GOT3 (cell line): ENCODE measurements at places on chromosomes 3 and 15.

DNA sequence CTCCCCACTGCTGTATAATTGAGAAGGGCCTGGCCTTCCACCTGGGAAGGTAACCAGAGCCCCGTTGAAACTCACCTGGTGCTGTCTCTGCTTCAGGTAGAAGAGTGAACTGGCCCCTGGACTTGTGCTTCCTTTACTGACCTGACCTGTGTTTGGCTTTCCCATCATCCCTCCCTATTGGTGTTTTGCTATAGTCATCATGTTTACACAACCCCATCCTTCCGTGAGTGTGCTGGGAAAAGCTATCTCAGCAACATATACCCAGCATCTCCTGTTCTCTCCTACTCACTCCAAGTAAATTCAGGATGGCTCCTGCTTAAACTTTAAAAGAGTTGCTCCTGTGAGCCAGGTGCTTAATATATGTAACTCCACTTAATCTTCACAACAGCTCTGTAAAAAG, 77.2 kb upstream of the TSC22D2 start:
- no peak for DNase-seq

- no peak for DNase-seq
Observed at GRCh38 chr15:72166716-72167417, 30.7 kb downstream of the GRAMD2A start.

DNA sequence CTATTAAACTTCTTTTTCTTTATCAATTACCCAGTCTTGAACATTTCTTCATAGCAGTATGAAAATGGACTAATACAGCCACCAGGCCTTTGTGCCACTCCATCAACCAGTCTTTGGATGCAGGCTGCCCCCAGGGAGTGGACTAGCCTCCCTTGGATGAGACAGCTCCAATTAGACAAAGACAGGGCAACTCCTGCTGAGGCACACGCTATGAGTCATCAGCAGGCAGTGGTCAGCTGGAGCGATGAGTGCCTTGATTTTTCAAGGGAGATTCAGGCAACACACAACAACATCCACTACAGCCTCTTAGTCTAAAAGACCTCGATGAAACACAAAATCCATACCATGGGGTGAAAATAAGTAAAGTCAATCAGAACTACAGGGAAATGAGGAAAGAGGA, 160.1 kb downstream of the ARRDC4 start:
- no peak for DNase-seq

GRCh38 chr3:42276141-42277132, 10.5 kb upstream of the CCK start:
- DNase-seq, result no peak

DNA sequence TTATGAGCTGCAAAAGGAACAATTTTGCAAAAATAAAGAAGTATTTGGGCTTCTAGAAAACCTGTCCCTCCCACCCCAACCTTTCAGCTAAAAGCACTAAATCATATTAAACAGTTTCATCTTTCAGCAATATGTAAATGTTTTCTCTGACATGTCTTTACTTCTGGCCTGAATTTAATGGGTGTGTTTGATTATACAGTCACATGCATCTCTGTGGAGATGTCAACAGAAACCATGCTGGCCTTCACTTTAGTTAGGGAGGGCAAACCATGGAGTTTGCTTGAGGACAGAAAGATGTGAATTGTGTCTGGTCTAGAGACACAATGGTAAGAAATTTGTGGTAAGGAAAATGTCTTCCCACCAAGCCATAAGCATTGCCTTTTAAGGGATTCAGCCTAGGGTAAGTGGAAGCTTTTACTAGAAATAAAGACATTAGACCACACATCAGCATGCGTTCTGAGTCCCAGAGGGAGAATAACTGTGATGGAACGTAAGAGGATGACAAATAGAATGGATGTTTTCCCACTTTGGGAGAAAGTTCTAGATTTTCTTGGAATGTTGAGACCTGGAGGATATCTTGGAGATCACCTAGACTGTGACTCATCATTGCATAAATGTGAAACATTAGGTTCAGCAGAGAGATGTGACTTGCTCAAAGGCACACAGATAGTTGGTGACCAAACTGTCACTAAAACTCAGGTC, 68.9 kb downstream of the ST8SIA2 start:
- DNase-seq, result no peak

DNA sequence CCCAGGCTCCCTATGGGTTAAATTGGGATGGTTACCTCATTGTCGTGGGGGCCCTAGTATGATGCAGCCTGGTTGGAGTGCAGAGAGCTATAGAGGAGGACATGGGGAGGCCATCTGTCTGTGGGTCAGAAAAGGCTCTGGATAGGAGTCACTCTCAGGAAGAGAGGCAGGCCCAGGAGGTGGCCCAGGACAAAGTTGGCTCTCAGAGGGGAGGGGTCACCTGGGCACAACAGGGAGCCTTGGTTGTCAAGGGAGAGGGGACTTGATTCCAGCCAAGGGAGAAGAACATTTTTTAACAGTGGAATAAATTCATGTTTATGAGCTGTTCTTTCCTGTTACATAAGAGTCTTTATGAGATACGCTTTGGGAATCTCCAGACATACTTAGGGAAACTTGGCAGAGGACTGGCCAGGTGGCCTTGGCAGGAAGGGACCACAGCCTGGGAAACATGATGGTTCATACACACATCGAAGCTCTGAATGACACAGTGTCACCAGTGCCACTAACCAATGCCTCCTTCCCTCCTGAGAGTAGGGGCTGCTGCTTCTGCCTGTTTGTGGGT, 27.5 kb upstream of the LCTL start:
- DNase-seq, result no peak

- DNase-seq, result no peak
Observed at GRCh38 chr3:155363690-155364070, 70.2 kb upstream of the STRIT1 start.

DNA sequence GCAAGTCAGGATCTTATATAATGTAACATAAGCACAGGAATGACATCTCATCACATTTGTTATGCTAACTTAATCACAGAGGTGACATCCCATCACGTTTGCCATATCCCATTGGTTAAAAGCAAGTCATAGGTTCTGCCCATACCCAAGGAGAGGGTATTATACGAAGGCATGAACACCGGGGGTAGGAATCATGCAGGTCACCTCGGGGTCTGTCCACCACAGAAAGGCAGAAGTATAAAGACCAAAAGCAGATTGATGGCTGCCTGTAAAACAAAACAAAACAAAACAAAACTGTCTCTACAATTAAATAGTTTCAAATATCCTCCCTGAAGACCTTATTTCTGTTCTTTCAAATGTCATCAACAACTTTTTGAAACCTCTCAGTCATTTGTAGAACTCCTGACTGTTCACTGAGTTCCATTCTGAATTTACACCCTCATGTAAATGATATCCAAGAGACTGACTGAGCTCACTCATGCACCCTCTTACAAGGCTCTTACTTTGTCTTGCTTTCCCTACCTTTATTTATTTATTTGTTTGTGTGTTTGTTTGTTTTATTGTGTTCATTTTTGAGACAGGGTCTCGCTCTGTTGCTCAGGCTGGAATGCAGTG, 22.7 kb upstream of the ZNF639 start:
- DNase-seq, result no peak

GRCh38 chr15:51759557-51760070, 8.2 kb downstream of the TMOD2 start:
- DNase-seq, result no peak

GRCh38 chr3:159839561-159840379, 148.9 kb upstream of the IL12A start:
- DNase-seq, result no peak

- DNase-seq, result no peak
Observed at GRCh38 chr15:69340243-69340900, 41.7 kb downstream of the PAQR5 start.

- DNase-seq, result no peak
Observed at GRCh38 chr15:67017311-67017710, 48.1 kb upstream of the SMAD3 start.

- DNase-seq, result no peak
Observed at GRCh38 chr15:89627256-89627970, 27.9 kb downstream of the KIF7 start.

DNA sequence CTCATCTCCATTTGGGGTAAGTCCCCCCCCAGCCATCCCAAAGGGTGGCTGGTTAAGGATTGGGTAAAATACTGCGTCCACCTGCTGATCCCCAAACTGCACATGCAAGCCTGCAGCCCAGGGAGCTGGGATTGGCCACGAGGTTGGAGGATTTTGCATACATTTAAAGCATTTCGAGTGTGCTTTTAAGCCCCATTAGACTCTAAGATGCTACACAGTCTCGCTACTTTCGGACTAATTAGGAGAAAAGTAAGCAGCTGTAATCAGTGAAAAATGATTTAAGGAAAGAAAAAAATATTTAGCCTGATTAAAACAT, 23.9 kb downstream of the SLC6A6 start:
- DNase-seq, result no peak

DNA sequence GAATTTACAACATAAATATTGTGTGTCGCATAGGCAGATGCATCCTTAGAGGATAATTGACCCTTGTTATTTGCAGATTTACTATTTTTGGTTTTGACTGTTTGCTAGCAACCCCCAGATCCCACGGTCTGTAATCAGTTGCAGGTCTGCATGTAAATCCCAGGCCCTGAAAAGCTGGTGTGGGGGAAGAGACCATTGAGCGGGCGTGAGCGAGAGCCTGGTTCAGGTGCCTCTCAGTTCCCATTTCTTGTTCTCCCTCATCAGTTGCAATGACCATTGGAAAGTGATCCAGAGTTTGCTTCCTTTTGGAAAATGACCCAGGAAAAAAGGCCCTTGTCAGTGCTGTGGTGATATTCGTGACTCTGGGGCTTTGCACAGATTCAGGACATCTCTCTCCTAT, 238.9 kb downstream of the UACA start:
- DNase-seq, result no peak

GRCh38 chr3:88034491-88035275, 24.1 kb downstream of the CGGBP1 start:
- no peak for DNase-seq

- DNase-seq, result no peak
Observed at GRCh38 chr3:116929505-116930222, 220.1 kb downstream of the TUSC7 start.

DNA sequence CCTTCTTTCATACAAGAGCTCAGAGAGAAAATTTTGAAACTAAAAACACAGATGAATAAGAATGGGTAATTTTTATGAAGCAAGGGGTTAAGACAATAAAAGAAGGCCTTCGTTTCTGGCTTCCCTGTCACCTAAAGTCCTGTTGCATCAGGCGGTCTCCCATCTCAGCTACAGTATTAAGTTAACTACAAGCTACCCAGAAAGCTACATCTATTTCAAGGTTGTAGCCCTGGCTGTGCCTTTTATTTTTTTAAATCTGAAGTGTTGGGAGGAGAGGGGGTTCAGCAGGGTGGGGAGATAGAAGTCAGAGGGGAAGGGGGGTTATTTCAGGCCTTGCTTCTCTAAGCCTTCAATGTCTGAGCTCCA, 183.3 kb downstream of the TPRG1 start:
- DNase-seq, result no peak

DNA sequence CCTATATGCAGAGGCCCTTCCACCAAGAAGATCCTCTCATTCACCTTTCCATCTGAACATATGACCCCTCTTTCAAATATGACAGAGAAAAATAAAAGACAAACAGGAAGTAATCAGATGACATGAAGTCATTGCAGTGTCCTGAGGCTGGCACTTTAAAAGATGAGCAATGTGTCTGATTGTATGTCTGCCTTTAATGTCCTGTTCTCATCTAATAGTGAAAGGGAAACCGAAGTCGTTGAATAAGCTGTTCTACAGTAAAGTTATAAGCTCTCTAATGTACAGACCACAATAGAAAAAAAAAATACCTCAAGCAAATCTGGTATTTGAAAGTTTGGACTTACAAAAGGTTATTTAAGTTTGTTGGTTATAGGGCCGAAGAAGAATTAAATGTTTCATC, 243.0 kb downstream of the CLSTN2 start:
- DNase-seq, result no peak

DNA sequence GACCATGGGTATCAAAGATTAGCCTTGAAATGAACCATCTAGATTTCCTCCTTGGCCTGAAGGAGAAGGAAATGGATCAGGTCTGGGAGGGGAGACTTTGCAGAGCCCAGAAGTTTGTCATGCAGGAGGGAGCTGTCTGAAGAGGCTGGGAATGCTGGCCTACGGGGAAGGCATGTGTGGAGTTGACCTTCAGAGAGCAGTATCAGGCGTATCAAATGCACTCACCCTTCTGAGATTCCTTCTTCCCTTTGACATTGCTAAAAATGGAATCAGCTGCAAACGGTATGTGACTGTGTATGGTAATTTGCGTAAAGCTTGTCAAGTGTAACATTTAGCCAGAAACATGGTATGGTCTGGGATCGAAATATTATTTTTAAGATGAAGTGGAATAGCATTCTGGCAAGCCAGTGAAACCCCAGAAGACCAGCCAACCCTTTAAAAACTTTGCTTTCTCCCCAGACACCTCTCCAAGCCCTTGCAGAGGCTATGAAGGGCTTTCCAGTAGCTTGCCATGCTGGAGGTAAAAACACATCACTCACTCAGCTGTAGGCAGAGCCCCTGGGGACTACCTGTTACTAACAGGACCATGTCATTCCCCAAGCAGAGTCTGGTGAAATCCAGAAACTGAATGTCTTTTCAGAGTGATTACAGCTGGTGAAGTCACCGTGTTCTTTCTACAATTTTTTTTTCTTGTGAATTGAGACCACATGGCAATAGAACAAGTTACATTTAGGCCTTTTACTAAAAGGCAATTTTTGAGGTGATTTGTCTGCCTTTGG, 174.7 kb upstream of the SLC24A5 start:
- no peak for DNase-seq

DNA sequence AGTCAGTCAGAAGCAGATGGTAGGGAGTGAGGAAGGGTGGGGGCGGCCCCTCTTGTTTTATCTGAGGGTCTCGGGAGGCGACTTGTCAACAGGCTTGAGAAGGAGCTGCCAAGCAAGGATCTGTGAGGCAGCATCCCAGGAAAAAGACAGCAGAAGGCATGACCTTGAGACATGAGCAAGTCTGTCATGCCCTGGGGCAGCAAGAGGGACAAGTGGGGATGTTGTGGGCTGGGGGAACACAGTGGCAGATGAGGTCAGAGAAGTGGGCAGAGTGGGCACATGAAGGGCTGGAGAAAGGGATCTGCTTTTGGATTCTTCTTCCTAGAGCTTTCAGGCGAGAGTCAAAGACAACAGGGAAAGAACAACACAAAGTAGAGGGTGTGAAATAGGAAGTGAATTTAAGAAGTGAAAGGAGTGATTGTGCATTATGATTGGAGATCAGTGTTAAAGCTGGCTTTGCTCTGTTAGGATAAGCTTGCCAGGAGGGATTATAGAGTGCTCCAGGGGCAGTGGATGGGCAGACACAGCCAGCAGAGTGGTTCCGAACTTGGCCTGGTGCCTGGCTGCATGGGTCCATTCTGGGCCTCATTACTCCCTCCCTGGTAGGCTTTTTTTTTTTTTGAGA, 73.3 kb downstream of the USP13 start:
- no peak for DNase-seq

DNA sequence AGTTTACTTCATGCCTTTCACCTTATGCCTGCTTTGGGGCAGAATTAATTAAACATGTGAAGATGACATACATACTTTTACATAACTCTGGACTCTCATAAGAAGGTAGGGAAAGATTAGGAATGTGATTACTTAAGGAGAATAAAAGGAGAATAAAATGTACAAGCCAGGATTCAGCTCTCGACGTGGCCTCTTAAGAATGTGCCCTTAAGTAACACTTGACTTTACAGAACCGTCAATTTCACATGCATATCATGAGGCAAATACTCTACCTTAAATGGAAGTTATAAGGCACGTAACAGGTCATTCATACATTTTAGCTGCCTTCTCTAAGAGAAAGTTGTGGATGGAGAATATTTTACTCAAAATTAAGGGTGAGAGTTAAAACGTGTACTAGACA, 263.7 kb upstream of the LMCD1 start:
- no peak for DNase-seq
